ENCODE measurements at places on chromosomes 16 and 17.

DNA sequence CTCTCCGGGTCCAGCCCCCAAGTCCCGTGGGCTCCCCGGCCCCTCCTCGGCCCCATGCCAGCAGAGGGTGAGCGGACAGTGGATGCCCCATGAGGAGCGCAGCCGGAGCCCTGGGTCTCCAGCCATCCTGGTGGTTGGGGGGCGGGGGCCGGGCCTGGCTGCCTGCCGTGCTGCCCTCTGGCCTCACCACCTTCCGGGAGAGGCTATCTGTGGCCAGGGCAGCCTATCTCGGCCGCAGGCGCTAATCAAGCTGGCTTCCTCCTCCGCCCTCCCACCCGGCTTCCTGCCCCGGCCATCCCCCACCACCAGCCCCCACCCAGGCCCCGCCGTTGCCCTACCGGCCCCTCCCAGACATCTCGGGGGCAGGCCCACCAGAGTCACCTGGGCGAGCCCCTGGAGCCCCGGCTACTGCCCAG lies 46.8 kb downstream of the ZFPM1 start:
- DNase-seq, result no peak

DNA sequence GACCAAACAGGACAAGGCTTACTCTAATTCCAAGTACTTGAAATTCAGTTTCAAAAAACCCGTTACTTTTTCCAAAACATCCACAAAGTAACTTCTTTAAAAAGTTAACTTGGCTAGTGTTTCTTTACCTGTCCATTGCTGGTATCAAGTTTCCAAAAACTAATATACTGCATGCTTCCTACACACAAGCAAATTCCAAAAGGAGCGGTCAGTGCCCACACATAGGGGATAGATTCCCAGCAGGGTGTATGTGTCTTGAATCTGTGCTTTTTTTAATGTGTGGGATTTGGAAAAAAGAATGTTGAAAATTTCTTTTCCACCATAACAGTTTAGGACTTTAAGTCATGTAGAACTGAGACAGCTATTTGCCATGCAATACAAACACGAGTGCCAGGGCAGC lies 367.8 kb upstream of the SOX9 start:
- DNase-seq, result no peak

DNA sequence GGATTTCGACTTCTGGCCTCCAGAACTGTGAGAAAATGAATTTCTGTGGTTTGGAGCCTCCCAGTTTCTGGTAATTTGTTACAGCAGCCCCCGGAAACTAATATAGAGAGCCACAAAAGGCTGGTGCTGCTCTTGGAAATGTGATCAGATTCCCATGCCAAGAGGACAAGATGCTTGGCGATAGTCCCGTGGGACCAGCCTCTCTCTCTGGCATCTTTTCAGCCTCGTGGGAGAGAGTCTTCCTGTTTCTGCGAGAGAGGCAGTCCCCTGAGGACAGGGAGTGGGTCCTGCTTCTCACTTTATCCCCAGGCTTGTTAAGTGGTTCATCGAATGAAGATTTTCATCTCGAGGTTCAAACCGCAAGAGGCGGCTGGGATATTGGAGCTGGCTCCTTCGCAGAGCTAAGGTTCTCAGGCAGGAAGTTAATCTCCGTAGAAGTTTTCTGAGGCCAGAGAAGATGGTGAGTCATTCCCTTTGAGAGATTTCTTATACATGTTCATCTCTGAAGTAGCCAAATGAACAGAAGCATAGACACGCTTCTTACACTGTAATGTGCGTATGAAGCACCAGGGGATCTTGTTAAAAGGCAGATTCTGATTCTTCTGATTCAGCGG lies 211.6 kb upstream of the SDK2 start:
- DNase-seq, result no peak

DNA sequence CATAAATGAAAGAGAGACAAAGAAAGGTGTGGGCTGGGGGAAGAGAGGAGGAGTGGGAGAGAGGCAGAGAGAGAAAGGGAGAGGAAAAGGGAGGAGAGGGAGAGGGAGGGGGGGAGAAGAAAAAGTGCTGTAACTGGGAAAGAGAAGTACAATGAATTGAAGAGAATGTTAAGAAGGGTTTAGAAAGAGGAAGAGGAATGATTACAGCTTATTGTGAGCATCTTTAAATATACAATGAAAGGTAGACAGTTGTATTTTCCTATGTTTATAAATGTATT lies 229.1 kb upstream of the PMFBP1 start:
- DNase-seq, result no peak

- no peak for DNase-seq
These were observed 43.7 kb downstream of the USP22 start for GRCh38 chr17:20999044-20999573.

DNA sequence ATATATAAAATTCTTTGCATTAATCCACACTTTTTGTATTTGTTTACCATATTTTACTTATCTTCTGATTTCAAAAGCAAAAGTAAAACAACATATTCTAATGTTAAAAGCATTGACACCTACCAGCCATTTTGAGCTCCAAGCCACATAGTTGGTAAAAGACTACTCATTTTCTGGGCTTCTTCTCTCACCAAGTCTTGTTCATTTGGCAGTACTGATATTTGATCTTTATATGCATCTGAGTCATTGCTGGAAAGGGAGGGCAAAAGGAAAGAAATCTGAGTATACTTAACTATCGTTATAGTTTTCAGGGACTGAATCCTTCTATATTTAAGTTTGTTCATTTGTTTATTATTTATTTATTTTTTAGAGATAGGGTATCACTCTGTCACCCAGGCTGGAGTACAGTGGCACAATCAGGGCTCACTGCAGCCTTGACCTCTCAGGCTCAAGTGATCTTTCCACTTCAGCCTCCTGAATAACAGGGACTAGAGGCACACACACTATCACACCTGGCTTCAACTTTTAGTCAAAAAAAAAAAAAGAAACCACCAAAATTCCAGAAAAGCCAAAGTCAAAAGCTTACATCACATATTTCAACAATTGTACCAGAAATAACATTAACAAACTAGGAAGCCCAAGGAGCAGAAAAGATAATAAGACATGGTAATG lies 121.0 kb upstream of the TOB1 start:
- peak; percentile 82 for DNase-seq

DNA sequence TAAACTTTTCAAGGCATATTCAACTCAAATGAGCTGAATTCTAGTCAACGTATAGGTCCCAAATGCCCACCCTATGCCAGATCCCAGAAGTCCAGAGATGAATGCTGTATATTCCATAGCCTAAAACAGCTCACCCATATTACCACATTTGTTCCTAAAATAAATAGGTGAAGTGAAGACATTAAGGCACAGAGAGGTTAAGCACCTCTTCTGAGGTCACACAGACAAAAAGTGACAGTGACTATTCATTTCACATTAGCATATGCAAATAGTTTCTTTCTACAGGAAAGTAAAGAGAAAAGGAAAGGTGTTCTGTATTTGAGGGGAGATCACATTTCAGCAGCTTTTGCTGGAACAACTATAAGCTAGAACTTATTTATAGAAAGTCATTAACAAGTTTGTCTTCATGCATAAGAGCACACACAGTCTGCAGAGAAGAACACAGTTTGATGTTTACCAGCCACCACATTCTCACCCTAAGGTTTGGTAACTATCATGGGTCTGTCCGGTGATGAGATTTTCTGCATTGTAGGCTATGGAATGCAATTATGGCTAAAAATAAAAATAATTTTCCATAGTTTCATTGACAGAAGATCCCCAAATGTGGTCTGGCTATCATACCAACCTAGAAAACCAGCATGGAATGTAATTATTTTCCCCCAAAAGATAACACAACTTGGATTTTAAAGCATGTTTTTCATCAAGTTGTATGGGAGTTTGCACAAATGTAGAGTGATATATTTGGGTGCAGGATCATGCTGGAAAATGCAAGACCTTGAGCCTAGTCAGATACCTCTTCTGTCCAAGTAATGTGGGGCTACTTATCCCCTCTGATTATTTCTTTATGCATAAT lies 402.1 kb downstream of the UTP18 start:
- no peak for DNase-seq

- DNase-seq, result no peak
These were observed 135.7 kb upstream of the ADAMTS18 start for GRCh38 chr16:77570574-77570973.

DNA sequence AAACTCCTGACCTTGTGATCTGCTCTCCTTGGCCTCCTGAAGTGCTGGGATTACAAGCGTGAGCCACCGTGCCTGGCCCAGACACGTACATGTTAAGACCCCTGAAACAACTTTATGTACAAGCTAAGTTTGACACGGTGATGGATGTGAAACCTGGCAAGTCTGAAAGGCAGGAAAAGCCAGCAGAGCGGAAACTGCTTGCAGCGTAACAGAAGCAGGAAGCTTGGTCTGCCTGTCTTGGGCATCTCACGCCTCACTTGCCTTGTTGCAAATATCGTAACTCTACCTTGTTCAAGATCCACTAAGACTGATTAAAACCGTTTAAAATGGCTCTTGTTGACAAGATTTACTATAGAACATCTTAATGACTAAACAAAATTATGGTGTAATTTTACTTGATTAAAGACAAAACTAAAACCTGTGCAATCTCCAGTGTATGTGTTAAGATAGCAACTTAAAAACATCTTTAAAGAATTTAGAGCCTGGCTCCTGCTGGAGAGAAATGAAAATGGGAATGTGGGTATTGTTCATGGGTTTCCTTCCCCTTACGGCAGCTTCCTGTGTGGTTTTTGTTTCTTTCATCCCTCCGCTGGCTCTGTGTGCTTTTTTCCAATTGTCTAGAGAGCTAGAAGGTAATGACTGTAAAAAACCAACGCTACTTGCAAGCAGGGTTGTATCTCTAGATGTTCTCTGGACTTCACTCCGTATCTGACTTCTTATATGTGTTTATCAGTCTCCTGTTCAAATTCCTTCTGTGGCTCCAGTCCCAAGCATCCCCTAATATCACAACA lies 477.6 kb downstream of the XYLT1 start:
- DNase-seq, result no peak

DNA sequence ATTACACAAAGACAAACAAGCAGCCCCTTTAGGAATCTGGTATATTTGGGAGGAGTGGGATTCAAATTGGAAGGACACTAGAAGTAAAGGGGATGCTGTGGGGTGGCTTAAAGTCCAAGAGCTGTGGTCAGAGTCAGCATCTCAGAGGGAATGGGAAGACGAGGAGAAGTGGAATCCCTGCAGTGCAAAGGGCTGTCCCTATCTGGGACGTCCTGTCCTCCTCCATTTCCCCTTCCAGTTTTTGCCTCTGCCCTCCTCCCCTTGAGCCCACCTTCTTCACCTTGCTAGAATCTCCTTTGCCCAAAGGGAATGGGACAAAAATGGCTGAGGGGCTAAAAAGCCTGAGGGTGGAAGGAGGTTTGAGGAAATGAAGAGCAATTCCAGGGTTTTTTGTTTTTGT lies 4.2 kb upstream of the PLXDC1 start:
- DNase-seq, result no peak

DNA sequence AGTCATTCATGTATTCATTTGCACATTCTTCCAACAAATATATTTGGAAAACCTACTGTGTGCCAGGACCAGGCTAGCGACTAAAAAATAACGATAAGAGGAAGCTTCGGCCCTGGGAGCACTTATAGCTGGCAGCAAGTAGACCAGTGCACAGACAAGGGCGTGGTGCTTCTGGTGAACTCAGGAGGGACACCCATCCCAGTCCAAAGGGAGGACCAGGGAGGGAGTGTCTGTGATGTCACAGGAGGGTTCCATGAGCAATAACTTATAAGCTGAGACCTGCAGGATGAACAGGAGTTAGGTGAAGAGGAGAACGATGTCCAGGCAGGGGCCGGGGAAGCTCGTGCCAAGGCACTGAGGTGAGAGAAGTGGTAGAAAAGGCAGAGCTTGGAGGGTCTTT lies 17.4 kb upstream of the PHOSPHO1 start:
- DNase-seq, result no peak

- DNase-seq, result no peak
These were observed 557.4 kb upstream of the ZFHX3 start for GRCh38 chr16:73605309-73605708.

- DNase-seq, result no peak
These were observed 64.1 kb upstream of the LGALS9 start for GRCh38 chr17:27566671-27567562.

DNA sequence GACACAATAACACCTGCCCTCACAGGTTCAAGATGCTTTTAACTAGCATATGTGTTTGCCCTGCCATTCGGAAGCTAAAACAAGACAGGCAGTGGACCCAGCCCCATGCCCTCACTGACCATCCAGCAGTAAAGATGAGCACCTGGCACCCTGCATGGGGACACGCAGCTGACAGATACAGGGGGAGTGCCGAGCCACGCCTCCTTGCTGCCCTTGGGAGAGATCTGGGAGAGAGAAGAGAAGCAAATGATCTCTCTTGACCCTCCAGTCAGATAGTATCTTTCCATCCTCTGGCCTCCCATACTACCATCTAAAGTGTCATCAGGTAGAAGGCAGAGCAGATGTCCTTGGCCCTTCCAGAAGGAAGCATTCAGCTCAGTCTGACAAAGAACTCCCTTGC lies 40.6 kb upstream of the MYOCD start:
- no peak for DNase-seq

DNA sequence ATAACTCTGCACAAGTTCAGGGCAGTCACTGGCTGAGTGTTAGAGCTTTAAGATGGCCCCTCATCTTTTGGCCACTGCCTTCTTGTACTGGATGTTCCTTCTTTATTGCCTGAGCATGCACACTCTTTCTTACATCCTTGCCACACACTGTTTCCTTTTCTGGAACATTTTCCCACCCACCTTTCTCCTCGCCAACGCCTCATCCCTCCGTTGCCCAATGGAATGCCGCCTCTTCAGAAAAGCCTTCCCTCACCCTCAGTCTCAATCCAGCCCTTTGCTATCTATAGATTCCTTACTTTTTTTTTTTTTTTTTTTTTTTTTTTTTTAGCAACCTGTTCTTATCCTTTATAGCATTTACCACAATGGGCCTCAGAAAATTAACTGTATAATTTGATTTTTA lies 47.9 kb upstream of the RBFOX1 start:
- DNase-seq, result no peak

- no peak for DNase-seq
These were observed 63.4 kb upstream of the ZNF423 start for GRCh38 chr16:49919327-49919726.

DNA sequence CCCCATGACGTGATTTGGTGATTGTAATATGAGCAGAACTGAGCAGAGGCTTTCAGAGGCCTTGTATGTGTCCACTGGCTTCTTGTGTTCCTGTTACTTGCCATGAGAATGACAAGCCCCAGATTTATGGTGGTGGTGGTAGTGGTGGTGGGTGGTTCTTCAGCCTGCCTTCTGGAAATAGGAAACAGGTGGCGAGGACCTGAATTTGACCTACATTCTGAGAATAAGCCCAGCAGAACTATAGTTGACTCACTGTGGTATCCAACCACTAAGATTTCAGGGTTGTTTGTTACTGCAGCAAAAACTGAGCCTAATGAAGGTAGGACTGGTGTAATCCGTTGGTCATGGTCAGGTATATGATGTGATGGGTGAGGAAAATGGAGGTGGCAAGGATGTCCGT lies 93.0 kb downstream of the SHISA9 start:
- peak; percentile 63 for DNase-seq

DNA sequence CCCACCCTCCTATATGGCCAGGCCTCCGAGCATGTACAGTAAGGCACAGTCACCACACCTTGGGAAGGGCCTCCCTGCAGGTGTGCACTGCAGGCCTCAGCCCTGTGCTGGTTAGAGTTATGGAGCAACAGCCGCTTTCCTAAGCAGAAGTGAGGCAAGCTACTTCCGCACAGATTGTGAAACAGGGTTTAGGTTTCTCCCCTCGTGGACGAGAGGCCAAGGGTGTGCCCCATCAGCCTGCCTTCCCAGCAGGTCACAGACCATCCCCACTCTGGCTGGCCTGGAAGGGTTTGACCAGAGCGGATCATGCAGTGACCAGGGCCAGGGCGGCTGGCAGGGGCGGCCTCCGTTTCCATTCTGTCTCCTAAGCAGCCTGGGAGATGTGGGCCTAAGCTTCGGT lies 4.7 kb downstream of the MSRB1 start:
- DNase-seq, result no peak

GRCh38 chr17:74383141-74383540 lies 15.8 kb downstream of the GPR142 start:
- DNase-seq, result no peak

All from LHCN-M2 (cell line).